Placental pericyte (primary cell): ENCODE measurements at places on chromosomes 1 and 21. TPM values are rescaled to one million over a fixed set of nuclear protein-coding genes. Genes with fewer than 3 reads are reported as not detected.

Gene NEXN
- 5.7 and 10.2 TPM in 2 replicates for total RNA-seq

Gene ACTA1
- not detected in 2 replicates for total RNA-seq

Gene TMEM200B
- 9.4 and 14.2 TPM in 2 replicates for total RNA-seq

Gene PLPPR4
- under 0.01 and 4.6 TPM in 2 replicates for total RNA-seq

Gene NECAP2
- 98.7 and 109 TPM in 2 replicates for total RNA-seq

Gene CLCA1
- 0.22 TPM in 1 of 2 replicates, not detected in the other for total RNA-seq

Gene ADPRS
- total RNA-seq = 40.2 and 46.6 TPM in 2 replicates

Gene VAV3
- under 0.01 and 0.57 TPM in 2 replicates for total RNA-seq

Gene S100B
- total RNA-seq = 0.29 TPM in 1 of 2 replicates, not detected in the other

Gene C1orf141
- total RNA-seq = not detected in 2 replicates

Gene PADI4
- total RNA-seq = not detected in 2 replicates

Gene MORC3
- 29.5 and 43.8 TPM in 2 replicates for total RNA-seq

Gene SYTL1
- total RNA-seq = 0.44 TPM in 1 of 2 replicates, not detected in the other

Gene CFAP141
- not detected in 2 replicates for total RNA-seq

Gene SPRR4
- not detected in 2 replicates for total RNA-seq

Gene BATF3
- total RNA-seq = 0.88 and 1.3 TPM in 2 replicates

Gene LRRC3
- total RNA-seq = 0.29 and 0.66 TPM in 2 replicates

Gene SNX7
- 22.5 and 47.5 TPM in 2 replicates for total RNA-seq

Gene LAMC2
- 1.5 and 3.4 TPM in 2 replicates for total RNA-seq

Gene SH3BGRL3
- total RNA-seq = 32.0 and 36.7 TPM in 2 replicates

Gene AMY1C
- total RNA-seq = not detected in 2 replicates

Gene NTRK1
- total RNA-seq = not detected in 2 replicates

Gene SLC25A34
- 0.22 and 0.43 TPM in 2 replicates for total RNA-seq

Gene CCDC27
- not detected in 2 replicates for total RNA-seq

Gene TTLL10
- total RNA-seq = not detected in 2 replicates

Gene HTR1D
- 1.1 and 4.0 TPM in 2 replicates for total RNA-seq

Gene FMOD
- total RNA-seq = 0.29 and 7.9 TPM in 2 replicates

Gene ZCCHC17
- 33.7 and 36.2 TPM in 2 replicates for total RNA-seq

Gene SPRR2A
- not detected in 2 replicates for total RNA-seq

Gene GRIK1
- total RNA-seq = not detected in 2 replicates

Gene BTBD19
- total RNA-seq = 10.5 and 23.4 TPM in 2 replicates

Gene AMIGO1
- total RNA-seq = 0.43 and 1.1 TPM in 2 replicates

Gene KIAA0040
- total RNA-seq = 0.66 and 1.1 TPM in 2 replicates

Gene FAM3B
- not detected in 2 replicates for total RNA-seq

Gene CYP4A11
- total RNA-seq = not detected in 2 replicates

Gene CR1
- under 0.01 TPM in 1 of 2 replicates, not detected in the other for total RNA-seq

Gene CELA3B
- not detected in 2 replicates for total RNA-seq

Gene ASCL5
- total RNA-seq = not detected in 2 replicates

Gene FAM72B
- total RNA-seq = 1.5 and 4.6 TPM in 2 replicates

Gene GSTM3
- total RNA-seq = 21.8 and 126 TPM in 2 replicates

Gene TTC39A
- 0.29 and 0.66 TPM in 2 replicates for total RNA-seq

Gene SAMD13
- 0.14 TPM in 1 of 2 replicates, not detected in the other for total RNA-seq

Gene PLD5
- not detected in 2 replicates for total RNA-seq

Gene EDN2
- not detected in 2 replicates for total RNA-seq

Gene S100A7A
- not detected in 2 replicates for total RNA-seq

Gene PHF13
- total RNA-seq = 12.0 and 12.5 TPM in 2 replicates

Gene OR2AK2
- not detected in 2 replicates for total RNA-seq

Gene KDM5B
- 91.0 and 101 TPM in 2 replicates for total RNA-seq

Gene CADM3
- not detected in 2 replicates for total RNA-seq

Gene ILDR2
- total RNA-seq = under 0.01 and 0.14 TPM in 2 replicates

Gene LHX8
- 0.44 TPM in 1 of 2 replicates, not detected in the other for total RNA-seq
